Spleen (tissue), 13 donors: ENCODE measurements at places on chromosomes 3 and 15. TPM values are rescaled to one million over a fixed set of nuclear protein-coding genes. Genes with fewer than 3 reads are reported as not detected.

- DNase-seq: peak; percentile 99
Observed at GRCh38 chr3:50260027-50260941, 8.7 kb upstream of the SEMA3B start.

TAMM41 gene
- 12.9 TPM for total RNA-seq

- DNase-seq: peak; percentile 84
Observed at GRCh38 chr3:14323401-14324223, 78.8 kb upstream of the SLC6A6 start.

GRCh38 chr15:83105440-83105839 lies 2.0 kb upstream of the TM6SF1 start:
- no peak for DNase-seq

FBXO40 gene
- not detected for total RNA-seq

DNA sequence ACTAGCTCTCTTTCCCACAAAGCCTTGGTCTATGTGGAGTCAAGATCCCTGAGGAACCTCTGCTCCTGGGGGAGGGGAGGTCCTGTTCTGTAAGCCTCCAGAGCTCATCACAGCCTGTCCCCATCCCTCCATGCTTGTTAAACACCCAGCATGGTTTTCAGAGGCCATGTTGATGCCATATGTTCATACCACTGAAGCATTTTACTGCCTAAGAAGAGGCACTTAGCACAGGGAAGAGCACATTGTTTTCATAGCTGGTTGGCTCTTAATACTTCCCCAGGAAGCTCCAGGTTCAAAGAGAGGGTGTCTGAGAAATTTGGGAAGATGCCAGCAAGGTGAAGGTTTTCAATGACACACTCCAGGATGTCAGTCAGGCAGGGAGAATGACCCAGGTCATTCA lies 25.6 kb downstream of the CPNE4 start:
- no peak for DNase-seq

DNA sequence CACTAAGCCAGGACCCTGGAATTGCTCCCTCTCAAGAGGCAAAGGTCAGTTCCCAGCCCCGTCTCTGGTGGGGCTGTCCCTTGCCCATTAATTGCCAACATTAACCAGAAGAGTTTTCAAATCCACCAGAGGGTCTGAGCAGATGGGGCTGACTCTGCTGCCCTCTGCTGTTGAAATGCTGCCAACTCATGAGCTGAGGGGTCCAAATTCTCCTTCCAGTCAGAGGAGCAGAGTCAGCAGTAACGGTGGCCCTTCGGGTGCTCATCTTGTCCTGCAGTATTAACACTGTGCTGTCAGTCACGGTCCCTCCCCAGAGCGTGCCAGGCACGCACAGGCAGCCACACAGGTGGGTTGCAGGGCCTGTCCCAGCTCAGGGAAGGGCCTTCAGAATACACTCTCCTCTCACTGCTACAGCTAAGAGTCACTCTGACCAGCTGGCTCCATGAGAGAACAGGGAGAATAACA lies 10.7 kb upstream of the SPTBN5 start:
- DNase-seq: peak; percentile 84

RASGRF1 gene
- total RNA-seq: 3.4 TPM

- DNase-seq: peak; percentile 85
Observed at GRCh38 chr15:63048776-63049665, 6.5 kb downstream of the TPM1 start.
